A549 treated with Hydrocortisone at 1 μM for 4 hours (cell line): ENCODE measurements at places on chromosomes 1 and 21. TPM values are rescaled to one million over a fixed set of nuclear protein-coding genes. Genes with fewer than 3 reads are reported as not detected.

The ASAP3 gene
- 5.4 to 7.7 TPM (median 6.9 TPM) in 5 replicates for total RNA-seq

The AVPR1B gene
- total RNA-seq = not detected in 5 replicates

The KCND3 gene
- 0.01 to 0.05 TPM (median 0.02 TPM) in 4 of 5 replicates, not detected in the other for total RNA-seq

The FCRL4 gene
- total RNA-seq = not detected in 5 replicates

The C1orf21 gene
- total RNA-seq = 8.1 to 11.2 TPM (median 8.9 TPM) in 5 replicates

The DNAJC28 gene
- total RNA-seq = 0.16 to 0.48 TPM (median 0.38 TPM) in 5 replicates

The PRKAA2 gene
- total RNA-seq = 1.5 to 2.3 TPM (median 1.8 TPM) in 5 replicates

The MRPL55 gene
- total RNA-seq = 65.1 to 91.8 TPM (median 89.6 TPM) in 5 replicates

The VCAM1 gene
- total RNA-seq = 0.02 to 0.06 TPM (median 0.05 TPM) in 4 of 5 replicates, not detected in the other

The SLC25A34 gene
- total RNA-seq = 0.07 to 0.42 TPM (median 0.24 TPM) in 5 replicates

The FAM167B gene
- total RNA-seq = 0.16 to 0.70 TPM (median 0.55 TPM) in 5 replicates

The GUCA2A gene
- total RNA-seq = 0.29 TPM in 1 of 5 replicates, not detected in the others

The GPR61 gene
- total RNA-seq = not detected in 5 replicates

The RAB7B gene
- 0.58 to 1.7 TPM (median 1.1 TPM) in 5 replicates for total RNA-seq

The OVAAL gene
- total RNA-seq = 0.08 to 0.15 TPM (median 0.10 TPM) in 5 replicates
